Naive thymus-derived CD8-positive, alpha-beta T cell (primary cell): ENCODE measurements at places on chromosomes 1 and 21.

- no peak for DNase-seq
- no peaks in the 10 kb centered on the region for H3K36me3 ChIP-seq
- H3K27ac ChIP-seq: no peak overlapping the region
- no peaks in the 10 kb centered on the region for H3K4me1 ChIP-seq
- no peak overlapping the region for H3K4me3 ChIP-seq
These were observed 918.8 kb upstream of the TMPRSS15 start for GRCh38 chr21:19322360-19322759.

DNA sequence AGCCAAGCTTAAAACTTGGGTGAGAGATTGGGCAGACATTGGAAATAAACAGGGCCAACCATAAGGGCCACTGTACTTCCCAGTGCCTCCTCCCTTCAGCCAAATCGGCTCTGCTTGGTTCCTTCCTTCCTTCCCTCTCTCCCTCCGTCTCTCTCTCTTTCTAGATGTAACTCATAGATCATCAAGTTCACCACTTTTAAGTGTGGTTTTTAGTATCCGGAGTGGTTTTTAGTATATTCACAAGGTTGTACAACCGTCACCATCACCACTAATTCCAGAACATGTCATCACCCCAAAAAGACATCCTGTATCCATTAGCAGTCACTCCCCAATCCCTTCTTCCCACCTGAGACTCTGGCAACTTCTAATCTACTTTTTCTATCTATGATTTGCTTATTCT, 51.0 kb downstream of the MYSM1 start:
- H3K27me3 ChIP-seq: no peaks in the 10 kb centered on the region
- no peak overlapping the region for H3K4me3 ChIP-seq
- peaks cover 16% of the 10 kb centered on the region for H3K4me1 ChIP-seq

- peaks cover 89% of the 10 kb centered on the region for H3K4me1 ChIP-seq
- H3K27me3 ChIP-seq: no peaks in the 10 kb centered on the region
- H3K27ac ChIP-seq: peak overlapping the region; percentile 98
- DNase-seq: peak; percentile 91
These were observed 19.0 kb downstream of the BTG2 start for GRCh38 chr1:203324105-203325025.

GRCh38 chr1:157949074-157949354, 44.4 kb upstream of the KIRREL1 start:
- DNase-seq: no peak
- no peaks in the 10 kb centered on the region for H3K36me3 ChIP-seq
- H3K27ac ChIP-seq: no peak overlapping the region
- no peaks in the 10 kb centered on the region for H3K4me1 ChIP-seq

DNA sequence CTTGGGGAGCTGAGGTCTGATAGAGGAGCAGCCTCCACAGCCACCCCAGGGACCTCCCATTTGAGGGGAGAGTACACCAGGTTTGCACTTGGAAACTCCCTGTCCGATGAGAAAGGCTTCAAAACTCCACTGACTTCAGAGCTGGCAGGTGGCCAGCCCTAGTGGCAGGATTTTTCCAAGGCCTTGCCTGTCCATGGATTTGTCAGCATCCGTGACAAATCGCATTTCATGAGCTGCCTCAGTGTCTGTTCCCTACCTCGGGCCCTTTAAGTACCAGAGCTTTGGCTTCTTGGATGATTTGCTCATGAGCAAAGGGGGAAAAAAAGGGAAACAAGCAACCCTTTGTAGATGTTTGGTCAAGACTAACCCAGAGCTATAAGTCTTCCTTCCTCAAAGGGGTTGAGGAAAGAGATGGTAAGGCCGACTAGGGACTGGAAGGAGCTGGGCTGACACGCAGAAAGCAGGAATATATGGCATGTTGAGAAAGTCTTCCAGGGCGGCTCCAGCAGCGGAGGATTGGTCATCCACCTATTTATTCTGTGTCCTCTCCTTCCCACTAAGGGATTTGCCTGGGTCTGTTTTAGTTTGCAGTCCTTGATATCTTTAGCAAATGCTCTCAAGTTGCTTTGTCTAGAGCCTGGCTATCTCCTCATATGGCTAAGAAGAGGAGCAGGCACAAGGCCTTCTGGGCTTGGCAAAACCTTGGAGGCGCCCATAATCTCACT, 2.7 kb upstream of the HSPG2 start:
- no peak overlapping the region for H3K27ac ChIP-seq
- H3K4me1 ChIP-seq: peaks cover 8% of the 10 kb centered on the region
- peaks cover 8% of the 10 kb centered on the region for H3K27me3 ChIP-seq
- H3K36me3 ChIP-seq: no peaks in the 10 kb centered on the region
- H3K4me3 ChIP-seq: no peak overlapping the region

- DNase-seq: no peak
- H3K27me3 ChIP-seq: no peaks in the 10 kb centered on the region
- H3K27ac ChIP-seq: no peak overlapping the region
- H3K36me3 ChIP-seq: no peaks in the 10 kb centered on the region
- H3K4me3 ChIP-seq: no peak overlapping the region
- H3K4me1 ChIP-seq: no peaks in the 10 kb centered on the region
These were observed 19.0 kb upstream of the SUMO3 start for GRCh38 chr21:44836666-44837471.

DNA sequence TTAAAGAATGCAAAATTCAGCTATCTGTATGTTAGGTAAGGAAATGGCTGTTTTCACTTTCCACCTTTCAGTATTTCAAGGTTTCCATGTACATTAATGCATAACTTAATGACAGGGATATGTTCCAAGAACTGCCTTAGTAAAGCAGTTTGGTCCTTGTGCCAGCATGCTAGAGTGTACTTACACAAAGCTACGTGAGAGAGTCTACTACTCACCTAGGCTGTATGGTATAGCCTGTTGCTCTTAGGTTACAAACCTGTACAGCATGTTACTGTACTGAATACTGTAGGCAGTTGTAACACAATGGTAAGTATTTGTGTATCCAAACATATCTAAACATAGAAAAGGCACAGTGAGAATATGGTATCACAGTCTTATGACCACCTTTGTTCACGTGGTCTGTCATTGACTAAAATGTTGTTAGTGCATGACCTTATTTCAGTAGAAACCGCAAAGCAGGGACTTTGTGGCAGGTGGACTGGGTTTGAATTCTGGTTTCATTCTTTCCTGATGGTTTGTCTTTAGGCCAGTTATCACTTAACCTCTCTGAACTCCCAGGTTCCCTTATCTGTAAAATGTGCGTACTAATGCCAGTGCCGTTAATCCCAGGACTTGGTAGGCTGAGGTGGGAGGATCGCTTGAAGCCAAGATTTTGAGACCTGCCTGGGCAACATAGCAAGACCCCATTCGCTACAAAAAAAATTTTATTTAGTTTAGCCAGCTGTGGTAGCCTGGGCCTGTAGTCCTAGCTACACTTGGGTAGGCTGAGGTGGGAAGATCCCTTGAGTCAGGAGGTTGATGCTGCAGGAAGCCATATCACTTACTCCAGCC, 4.9 kb downstream of the SMYD2 start:
- no peak overlapping the region for H3K27ac ChIP-seq
- no peak overlapping the region for H3K4me3 ChIP-seq
- H3K4me1 ChIP-seq: peaks cover 61% of the 10 kb centered on the region
- DNase-seq: no peak

DNA sequence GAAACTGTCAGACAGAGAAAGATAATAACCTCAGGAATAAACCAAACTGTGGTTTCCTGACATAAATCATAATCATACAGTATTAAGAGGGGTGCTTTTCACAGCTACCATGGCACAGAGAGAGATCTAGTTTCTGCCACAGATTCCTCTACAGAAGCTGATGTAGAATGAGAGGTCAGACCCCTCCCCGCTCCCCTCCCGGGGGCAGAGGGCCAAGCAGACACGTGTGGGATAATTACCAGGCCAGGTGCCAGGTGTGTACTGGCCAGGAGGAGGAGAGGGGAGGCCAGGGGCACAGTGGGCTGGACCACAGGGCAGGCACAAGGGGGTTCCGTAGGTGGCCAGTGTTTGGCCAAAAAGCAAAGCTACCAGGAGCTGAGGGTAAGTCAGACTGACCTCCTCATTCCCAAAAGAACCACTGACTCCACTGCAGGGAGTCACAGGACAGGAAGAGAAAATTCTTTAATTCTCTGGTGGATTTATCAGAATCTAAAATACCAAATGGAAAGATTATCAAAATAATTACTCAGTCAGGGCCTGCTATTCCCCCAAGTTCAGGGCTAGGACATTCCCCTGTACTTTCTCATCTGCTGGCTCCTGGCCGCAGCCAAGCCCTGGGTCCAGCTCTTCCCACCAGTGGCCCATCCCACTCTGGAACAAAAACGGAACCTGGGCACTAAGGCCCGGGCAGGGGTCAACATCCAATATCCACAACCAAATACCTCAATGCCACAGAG, 30.0 kb downstream of the C2CD2 start:
- peaks cover 2% of the 10 kb centered on the region for H3K36me3 ChIP-seq
- H3K27me3 ChIP-seq: no peaks in the 10 kb centered on the region

GRCh38 chr1:225847610-225848009, 34.6 kb downstream of the TMEM63A start:
- H3K36me3 ChIP-seq: peaks cover 16% of the 10 kb centered on the region
- peak overlapping the region; percentile 96 for H3K27ac ChIP-seq
- DNase-seq: no peak

DNA sequence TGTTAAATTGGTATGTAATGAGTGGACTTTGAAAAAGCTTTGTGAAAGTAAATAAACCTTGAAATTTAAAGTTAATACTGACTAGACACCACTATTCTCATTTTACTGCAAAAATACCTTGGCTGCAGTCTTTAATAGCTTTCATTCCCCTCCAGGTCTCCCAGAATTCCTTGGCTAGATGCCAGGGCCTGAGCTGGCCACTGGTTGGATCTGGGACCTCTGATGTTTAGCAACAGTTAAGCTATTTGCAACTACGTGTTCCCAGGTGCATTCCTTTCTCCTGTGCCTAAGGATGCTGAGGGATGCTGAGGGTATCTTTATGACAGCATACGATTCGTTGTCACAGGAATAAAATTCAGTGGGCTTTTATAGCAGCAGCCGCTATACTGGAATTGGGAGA, 938.7 kb downstream of the TTLL7 start:
- H3K4me3 ChIP-seq: no peak overlapping the region
- H3K4me1 ChIP-seq: peaks cover 6% of the 10 kb centered on the region
- no peaks in the 10 kb centered on the region for H3K27me3 ChIP-seq
- no peak overlapping the region for H3K27ac ChIP-seq
- DNase-seq: no peak

GRCh38 chr1:214506972-214507431, 44.4 kb downstream of the PTPN14 start:
- DNase-seq: no peak
- H3K27ac ChIP-seq: no peak overlapping the region
- no peaks in the 10 kb centered on the region for H3K4me1 ChIP-seq

GRCh38 chr1:41612953-41613352, 128.5 kb upstream of the EDN2 start:
- DNase-seq: no peak
- H3K36me3 ChIP-seq: no peaks in the 10 kb centered on the region
- H3K27ac ChIP-seq: no peak overlapping the region

- DNase-seq: no peak
- no peak overlapping the region for H3K4me3 ChIP-seq
- H3K27ac ChIP-seq: no peak overlapping the region
These were observed 38.9 kb upstream of the ADARB1 start for GRCh38 chr21:45035477-45035848.

DNA sequence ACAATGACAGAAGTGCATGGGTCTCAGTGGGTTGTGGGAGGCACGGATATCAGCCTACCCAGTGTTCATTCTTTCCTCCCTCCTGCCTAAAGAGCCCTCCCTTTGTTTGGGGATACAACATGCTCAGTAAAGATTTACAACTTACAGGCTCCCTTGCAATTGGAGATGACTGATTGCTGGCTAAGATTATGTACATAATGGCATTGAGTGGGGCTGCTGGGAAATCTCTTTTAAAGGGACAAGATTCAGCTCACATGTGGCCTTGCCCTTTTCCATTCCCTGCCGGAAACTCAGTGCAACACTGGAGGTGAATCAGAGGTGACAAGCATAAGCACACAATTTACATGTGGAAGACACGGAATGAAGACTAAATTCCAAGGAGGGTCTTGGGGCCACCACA, 83.7 kb upstream of the CHRM3 start:
- no peak for DNase-seq
- peaks cover 2% of the 10 kb centered on the region for H3K27me3 ChIP-seq
- H3K36me3 ChIP-seq: no peaks in the 10 kb centered on the region
- H3K27ac ChIP-seq: no peak overlapping the region
- H3K4me1 ChIP-seq: no peaks in the 10 kb centered on the region
- no peak overlapping the region for H3K4me3 ChIP-seq

DNA sequence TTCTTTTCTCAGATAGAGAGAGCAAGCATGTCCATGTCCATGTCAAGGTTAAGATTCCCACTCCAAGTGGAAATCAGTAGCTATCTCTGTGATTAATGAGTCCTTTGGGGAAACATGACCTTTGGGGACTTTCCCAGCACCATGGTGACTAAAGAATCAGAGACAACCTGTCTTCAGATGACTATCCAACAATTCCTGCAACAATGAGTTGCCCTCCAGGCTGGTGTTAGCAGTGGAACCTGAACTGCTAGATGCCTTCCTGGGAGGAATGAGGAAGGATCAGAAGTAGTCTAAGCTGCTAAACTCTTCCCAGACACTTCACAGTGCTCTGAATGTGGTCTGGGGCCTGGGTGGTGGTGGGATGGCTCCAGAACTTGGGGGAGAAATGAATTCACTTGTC, 6.5 kb downstream of the S100A9 start:
- H3K36me3 ChIP-seq: no peaks in the 10 kb centered on the region
- peaks cover 3% of the 10 kb centered on the region for H3K27me3 ChIP-seq
- H3K4me1 ChIP-seq: no peaks in the 10 kb centered on the region

DNA sequence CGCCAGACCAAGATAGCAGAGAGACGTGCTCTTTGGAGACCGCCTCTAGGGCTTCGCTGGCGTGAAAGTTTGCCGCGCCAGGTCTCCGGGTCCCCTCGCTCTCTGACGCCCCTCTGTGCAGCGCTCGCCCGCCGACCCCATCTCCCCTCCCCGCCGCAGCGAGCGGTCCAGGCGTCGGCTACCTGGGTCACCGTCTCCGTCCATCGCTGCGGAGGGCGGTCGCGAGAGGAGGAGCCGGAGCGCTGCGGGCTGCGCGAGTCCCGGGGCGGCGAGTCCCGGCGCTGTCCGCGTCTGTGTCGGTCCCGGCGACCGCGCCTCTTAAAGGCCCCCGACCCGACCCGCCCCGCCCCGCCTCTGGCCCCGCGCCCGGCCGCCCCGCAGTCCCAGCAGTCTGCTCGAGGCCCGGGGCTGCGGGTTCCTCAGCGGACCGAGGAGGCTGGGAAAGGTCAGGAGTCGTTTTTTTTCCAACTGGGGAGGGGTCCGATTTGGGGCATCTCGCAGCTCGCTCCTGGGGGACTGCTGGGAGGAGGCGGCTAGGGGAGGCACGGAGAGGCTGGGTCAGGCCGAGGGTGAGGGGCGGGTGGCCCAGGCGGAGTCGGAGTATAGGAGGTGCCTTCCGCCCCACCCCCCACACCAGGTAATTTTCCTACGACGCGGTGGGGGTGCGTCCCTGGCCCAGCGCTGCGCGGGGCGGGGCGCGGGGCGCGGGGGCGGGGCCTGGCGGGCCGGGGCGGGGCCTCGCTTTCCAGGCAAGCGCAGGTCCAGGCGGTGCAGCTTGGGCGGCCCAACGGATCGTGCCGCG, at the start of the genes FBXO2 and FBXO44:
Gene FBXO2 (minus strand): TSS at position 293 of the 802 bp plus-strand sequence. CDS start 89 bp downstream, at position 204.
Gene FBXO44 (plus strand): TSS at position 741 of the 802 bp plus-strand sequence. CDS start 959 bp downstream, outside the sequence.
- peak; percentile 44 for DNase-seq
- H3K4me3 ChIP-seq: peak within 1 kb of the TSS; percentile 73
- peaks cover 20% of the 10 kb centered on the region for H3K36me3 ChIP-seq
- no peaks in the 10 kb centered on the region for H3K27me3 ChIP-seq
- peak within 1 kb of the TSS; percentile 25 for H3K27ac ChIP-seq

- H3K4me1 ChIP-seq: no peaks in the 10 kb centered on the region
- no peak for DNase-seq
- H3K27me3 ChIP-seq: peaks cover 3% of the 10 kb centered on the region
These were observed 48.0 kb downstream of the ACTN2 start for GRCh38 chr1:236734141-236734765.
